ENCODE measurements at places on chromosomes 13 and 19.

GRCh38 chr19:46976845-46977320 is 42.8 kb upstream of the NPAS1 start:
- peak; percentile 53 for DNase-seq

DNA sequence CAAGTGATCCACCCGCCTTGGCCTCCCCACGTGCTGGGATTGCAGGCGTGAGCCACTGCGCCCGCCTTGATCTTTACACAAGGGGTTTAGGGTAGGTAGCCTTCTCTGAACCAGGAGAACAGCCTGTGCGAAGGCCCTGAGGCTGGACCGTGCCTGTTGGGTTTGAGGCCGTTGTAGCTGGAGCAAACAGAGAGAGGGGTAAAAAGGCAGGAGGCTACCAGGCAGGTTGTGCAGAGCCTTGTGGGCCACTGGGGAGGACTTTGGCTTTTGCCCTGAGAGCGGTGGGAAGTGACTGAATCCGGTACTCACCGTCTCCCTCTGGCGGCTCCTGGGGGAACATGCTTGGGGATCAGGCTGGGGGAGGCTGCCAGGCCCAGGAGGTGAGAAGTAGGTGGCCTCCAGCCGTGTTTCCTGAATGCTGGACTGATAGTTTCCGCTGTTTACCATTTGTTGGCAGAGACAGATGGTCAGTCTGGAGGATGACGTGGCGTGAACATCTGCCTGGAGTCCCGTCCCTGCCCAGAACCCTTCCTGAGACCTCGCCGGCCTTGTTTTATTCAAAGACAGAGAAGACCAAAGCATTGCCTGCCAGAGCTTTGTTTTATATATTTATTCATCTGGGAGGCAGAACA is 24.6 kb downstream of the SPC24 start:
- DNase-seq = peak; percentile 71

- no peak for DNase-seq
Measured at GRCh38 chr13:30847650-30848307, 58.3 kb upstream of the MEDAG start.

GRCh38 chr13:83297586-83298290 is 584.5 kb downstream of the SLITRK1 start:
- DNase-seq = no peak

DNA sequence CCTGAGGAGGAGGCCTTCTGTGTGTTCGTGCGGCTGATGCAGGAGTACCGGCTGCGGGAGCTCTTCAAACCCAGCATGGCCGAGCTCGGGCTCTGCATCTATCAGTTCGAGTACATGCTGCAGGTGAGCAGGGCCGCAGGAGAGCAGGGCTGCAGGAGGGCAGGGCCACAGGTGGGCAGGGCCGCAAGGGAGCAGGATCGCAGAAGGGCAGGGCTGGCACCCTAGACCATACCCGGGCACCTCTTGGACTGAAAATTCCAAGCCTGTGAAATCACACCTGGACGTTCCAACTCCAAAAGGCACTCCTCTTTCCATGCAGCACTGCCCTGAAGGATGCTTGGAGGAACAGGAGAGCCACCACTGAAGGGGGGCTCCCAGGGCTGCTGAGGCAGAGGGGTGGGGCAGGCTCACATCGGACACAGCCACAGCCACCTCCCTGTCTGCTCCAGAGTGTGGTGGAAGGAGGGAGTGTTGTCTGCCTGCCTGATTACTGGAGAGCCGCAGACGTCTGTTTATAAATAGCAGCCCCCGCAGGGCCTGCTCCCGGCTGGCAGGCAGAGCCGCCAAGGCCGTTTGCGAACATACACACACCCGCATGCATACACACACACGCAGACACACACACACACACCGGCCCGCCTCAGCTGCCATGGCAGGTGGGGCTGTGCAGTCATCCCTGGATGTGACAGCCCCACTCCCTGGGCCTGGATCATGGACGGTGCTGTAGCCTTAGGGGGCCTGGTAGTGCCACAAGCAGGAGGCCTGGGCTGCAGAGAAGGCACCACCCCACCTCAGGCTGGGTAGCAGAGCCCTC is 20.2 kb downstream of the EVI5L start:
- no peak for DNase-seq

GRCh38 chr19:402786-403185 is 6.2 kb downstream of the C2CD4C start:
- no peak for DNase-seq

- no peak for DNase-seq
Measured at GRCh38 chr13:30664689-30665275, 47.1 kb downstream of the USPL1 start.

- peak; percentile 96 for DNase-seq
Measured at GRCh38 chr19:1000095-1000494, at the start of gene GRIN3B. TSS of gene GRIN3B (plus strand) at chr19:1000419. CDS start at chr19:1000438, 19 bp downstream.

- DNase-seq = no peak
Measured at GRCh38 chr19:54332149-54332548, 6.8 kb downstream of the LILRA4 start.

- no peak for DNase-seq
Measured at GRCh38 chr13:50474088-50474662, 369.3 kb downstream of the DLEU7 start.

DNA sequence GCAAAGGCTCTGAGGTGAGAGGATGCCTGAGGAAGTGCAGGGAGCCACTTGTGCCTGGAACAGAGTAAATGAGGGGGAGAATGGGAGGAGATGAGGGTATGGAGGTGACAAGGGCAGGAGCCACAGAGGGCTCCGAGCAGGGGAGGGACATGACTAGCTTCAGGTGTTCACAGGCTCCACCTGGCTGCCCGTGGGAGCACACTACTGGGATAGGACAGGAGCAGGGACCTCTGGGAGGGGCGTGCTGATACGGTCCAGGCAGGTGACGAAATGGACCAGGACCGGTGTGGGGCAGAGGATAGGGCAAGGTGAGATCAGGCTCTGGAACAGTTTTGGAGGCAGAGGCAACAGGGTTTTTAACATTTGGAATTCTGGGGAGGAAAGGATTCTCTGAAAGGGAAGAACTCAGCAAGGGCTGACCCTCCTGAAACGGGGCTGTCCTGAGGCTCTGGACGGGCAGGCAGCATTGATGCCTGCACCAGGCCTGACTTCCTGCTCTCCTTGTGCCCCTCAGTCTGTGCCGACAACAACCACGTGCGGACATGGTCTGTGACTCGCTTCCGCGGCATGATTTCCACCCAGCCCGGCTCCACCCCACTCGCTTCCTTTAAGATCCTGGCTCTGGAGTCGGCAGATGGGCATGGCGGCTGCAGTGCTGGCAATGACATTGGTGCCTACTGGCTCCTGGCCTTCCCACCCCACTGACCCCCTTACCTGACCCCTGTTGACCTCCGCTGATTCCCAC is 11.6 kb downstream of the SHKBP1 start:
- DNase-seq = no peak
